Glomerular endothelial cell (primary cell): ENCODE measurements at places on chromosomes 16 and 17. TPM values are rescaled to one million over a fixed set of nuclear protein-coding genes. Genes with fewer than 3 reads are reported as not detected.

The HEATR9 gene
- not detected in 2 replicates for total RNA-seq

The RSL1D1 gene
- total RNA-seq, result 96.8 and 134 TPM in 2 replicates

The DRC3 gene
- total RNA-seq, result 0.34 and 0.47 TPM in 2 replicates

The SMTNL2 gene
- total RNA-seq, result not detected in 2 replicates

The FKBP10 gene
- 230 and 241 TPM in 2 replicates for total RNA-seq

The THOC6 gene
- 20.7 and 28.9 TPM in 2 replicates for total RNA-seq

The TNRC6A gene
- total RNA-seq, result 32.3 and 39.7 TPM in 2 replicates

The ARL5C gene
- total RNA-seq, result not detected in 2 replicates

The KATNB1 gene
- total RNA-seq, result 23.1 and 25.2 TPM in 2 replicates

The CDYL2 gene
- total RNA-seq, result 34.1 and 39.7 TPM in 2 replicates

The GRIN2A gene
- total RNA-seq, result under 0.01 and 0.18 TPM in 2 replicates

The OVCA2 gene
- total RNA-seq, result 60.8 and 76.1 TPM in 2 replicates

The GNG13 gene
- not detected in 2 replicates for total RNA-seq

The CACNB1 gene
- 4.4 and 6.6 TPM in 2 replicates for total RNA-seq

The CTRL gene
- 0.12 and 0.34 TPM in 2 replicates for total RNA-seq

The NOG gene
- total RNA-seq, result 12.1 and 64.4 TPM in 2 replicates

The MAP2K6 gene
- total RNA-seq, result 4.7 and 8.8 TPM in 2 replicates

The GOSR2 gene
- total RNA-seq, result 38.9 and 44.5 TPM in 2 replicates

The IKZF3 gene
- not detected in 2 replicates for total RNA-seq

The ZG16 gene
- not detected in 2 replicates for total RNA-seq

The ALOXE3 gene
- not detected in 2 replicates for total RNA-seq

The ZNF423 gene
- 1.8 and 3.4 TPM in 2 replicates for total RNA-seq

The MYH13 gene
- not detected in 2 replicates for total RNA-seq

The OTOP2 gene
- total RNA-seq, result not detected in 2 replicates

The TBC1D3G gene
- total RNA-seq, result not detected in 2 replicates

The TMC7 gene
- 1.1 and 2.7 TPM in 2 replicates for total RNA-seq

The CES3 gene
- total RNA-seq, result 0.06 TPM in 1 of 2 replicates, not detected in the other

The HOXB1 gene
- not detected in 2 replicates for total RNA-seq

The KCNJ2 gene
- 17.3 and 19.6 TPM in 2 replicates for total RNA-seq

The NUPR1 gene
- total RNA-seq, result 0.10 and 0.23 TPM in 2 replicates

The PPY gene
- total RNA-seq, result not detected in 2 replicates

The KCNJ18 gene
- not detected in 2 replicates for total RNA-seq

The CCDC40 gene
- total RNA-seq, result 2.6 and 4.9 TPM in 2 replicates

The ADORA2B gene
- total RNA-seq, result 10.7 and 17.0 TPM in 2 replicates

The PRSS33 gene
- total RNA-seq, result not detected in 2 replicates

The ICAM2 gene
- total RNA-seq, result 1,004 and 1,319 TPM in 2 replicates

The ATP2A3 gene
- 0.53 TPM in 2 replicates for total RNA-seq

The VTN gene
- 0.05 TPM in 1 of 2 replicates, not detected in the other for total RNA-seq

The CES5A gene
- total RNA-seq, result not detected in 2 replicates

The HSD17B1 gene
- total RNA-seq, result 0.44 and 1.1 TPM in 2 replicates

The RFNG gene
- 45.0 and 49.1 TPM in 2 replicates for total RNA-seq

The MARF1 gene
- total RNA-seq, result 19.1 and 25.4 TPM in 2 replicates

The CA7 gene
- total RNA-seq, result not detected in 2 replicates

The CSH1 gene
- not detected in 2 replicates for total RNA-seq

The SOST gene
- total RNA-seq, result not detected in 2 replicates

The ABCA6 gene
- 0.58 and 10.1 TPM in 2 replicates for total RNA-seq

The ELAC2 gene
- total RNA-seq, result 82.7 and 88.1 TPM in 2 replicates

The C16orf86 gene
- 3.9 and 4.9 TPM in 2 replicates for total RNA-seq

The TEX19 gene
- total RNA-seq, result not detected in 2 replicates

The CCDC154 gene
- 0.58 TPM in 1 of 2 replicates, not detected in the other for total RNA-seq

The C1QTNF1 gene
- 5.5 and 7.3 TPM in 2 replicates for total RNA-seq

The TP53TG3F gene
- not detected in 2 replicates for total RNA-seq

The FBXW10B gene
- total RNA-seq, result 1.3 TPM in 1 of 2 replicates, not detected in the other

The HAS3 gene
- 0.70 and 6.2 TPM in 2 replicates for total RNA-seq

The MMP25 gene
- total RNA-seq, result 0.05 and 0.35 TPM in 2 replicates
